ENCODE measurements at places on chromosomes 7 and 10.
A peak's percentile ranks its signal among the peaks of the same experiment; 100 is the strongest.

GRCh38 chr7:66143876-66144332, 29.3 kb downstream of the CRCP start:
- DNase-seq: no peak

DNA sequence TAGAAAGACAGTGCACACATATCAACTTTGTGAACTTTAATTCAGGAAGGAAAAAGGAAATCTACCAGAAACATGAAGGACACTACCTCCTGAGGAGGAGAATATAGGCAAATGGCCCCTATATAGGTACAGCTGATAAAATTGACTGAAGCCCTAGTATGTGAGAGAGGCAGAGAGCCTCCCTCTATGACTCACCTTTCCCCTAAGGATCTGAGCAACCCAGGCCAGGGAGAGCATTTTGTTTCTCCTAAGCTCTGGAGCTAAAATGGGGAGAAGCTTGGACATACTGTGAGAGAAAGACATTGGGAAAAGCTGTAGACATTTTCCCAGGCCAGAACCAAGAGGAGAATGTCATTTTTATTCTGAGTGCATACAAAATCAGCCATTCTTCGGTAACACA, 303.5 kb downstream of the AHR start:
- no peak for DNase-seq

- DNase-seq: no peak
These were observed 50.5 kb upstream of the TCF7L2 start for GRCh38 chr10:112899391-112900065.

- DNase-seq: peak; percentile 54
These were observed 10.5 kb upstream of the MTPAP start for GRCh38 chr10:30359373-30360206.

DNA sequence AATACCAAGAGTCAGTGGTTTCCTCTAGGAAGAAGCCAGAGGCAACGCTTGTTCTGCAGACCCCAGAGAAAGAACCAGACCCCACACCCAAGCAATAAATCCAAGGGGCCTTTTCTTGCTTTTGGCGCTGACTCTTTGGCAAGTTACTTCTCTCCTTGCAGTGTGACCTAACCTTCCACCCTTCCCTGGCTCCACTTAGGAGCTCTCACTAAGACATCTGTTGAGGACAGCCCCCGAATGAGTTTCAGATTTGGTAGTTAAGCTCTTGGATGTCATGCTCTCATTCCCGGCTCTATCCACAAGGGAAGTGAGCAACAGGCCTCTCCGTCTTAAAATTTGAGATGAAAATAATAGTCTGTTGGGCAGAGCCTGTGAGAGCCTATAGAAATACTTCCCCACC, 50.6 kb upstream of the FAM204A start:
- DNase-seq: no peak

- DNase-seq: no peak
These were observed 237.3 kb downstream of the CDK14 start for GRCh38 chr7:90833443-90833842.

DNA sequence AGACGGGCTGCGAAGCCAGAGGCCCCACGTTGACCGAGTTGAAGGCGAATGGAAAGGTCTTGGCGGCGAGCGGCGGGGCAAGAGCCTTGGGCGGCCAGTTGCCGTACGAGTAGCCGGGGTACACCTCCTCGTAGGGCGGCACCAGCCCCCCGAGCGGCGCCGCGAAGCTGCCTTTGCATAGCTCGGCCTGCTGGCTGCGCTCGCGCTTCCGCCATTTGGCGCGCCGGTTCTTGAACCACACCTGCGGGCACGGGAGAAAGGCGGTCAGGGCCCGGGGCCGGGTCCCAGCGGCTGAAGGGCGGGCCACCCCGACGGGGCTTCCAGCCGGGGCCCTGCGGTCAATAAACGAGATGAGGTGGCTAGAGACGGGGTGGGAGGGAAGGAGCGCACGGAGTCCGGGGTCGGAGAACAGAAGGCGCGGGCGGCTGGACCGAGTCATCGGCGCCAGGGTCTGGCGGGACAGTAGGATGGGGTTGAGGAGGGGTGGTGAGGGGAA, 4.8 kb downstream of the ELOVL3 start:
- peak; percentile 33 for DNase-seq

GRCh38 chr7:29987811-29988317, 1.7 kb downstream of the SCRN1 start:
- no peak for DNase-seq

DNA sequence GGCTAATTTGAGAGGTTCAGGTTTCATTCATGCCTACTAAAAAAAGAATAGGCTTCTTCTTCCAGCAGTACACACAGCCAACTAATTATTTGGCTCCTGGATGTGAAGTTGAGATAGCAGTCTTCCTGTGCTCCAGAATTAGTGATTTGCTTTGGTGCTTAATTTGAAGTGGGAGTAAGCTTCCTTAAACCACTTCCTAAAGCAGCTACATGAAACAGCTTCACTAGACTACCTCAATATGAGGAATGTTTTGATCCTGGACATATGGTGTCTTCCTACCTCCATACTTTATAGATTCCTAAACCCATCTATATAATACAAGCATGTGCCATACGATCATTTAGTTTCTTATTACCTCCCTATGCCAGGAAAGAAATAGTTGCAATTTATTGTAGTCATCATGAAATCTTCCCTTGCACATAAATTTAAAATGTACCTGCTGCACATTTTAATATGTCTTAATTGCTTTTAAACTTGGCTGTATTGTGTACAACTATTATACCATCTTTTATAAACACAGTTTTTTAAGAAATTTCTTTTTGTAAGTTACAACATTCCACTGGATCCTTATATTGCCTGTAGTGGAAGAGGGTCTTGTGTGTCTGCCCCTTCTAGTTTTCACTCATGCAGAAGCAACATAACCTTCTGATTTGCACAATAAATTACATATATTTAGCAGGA, 8.6 kb downstream of the VIM start:
- no peak for DNase-seq

DNA sequence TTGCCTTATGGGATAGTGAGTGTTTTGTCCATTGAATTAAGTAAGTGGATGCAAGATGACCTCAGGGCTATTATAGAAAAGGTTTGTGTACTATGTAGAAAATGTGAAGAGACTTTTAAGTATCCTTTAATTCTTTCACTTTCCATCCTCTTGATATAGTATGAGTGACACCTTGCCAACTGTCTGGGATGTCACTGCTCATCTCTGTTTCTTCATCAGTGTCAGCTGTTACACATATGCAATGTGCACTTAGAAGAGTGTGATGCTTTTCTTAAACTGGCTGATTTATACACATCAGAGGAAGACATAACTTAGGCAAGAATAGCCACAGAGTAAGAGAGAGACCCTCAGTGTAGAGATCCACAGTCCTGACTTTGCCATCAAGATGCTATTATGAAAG, 8.7 kb upstream of the ACTA2 start:
- no peak for DNase-seq

DNA sequence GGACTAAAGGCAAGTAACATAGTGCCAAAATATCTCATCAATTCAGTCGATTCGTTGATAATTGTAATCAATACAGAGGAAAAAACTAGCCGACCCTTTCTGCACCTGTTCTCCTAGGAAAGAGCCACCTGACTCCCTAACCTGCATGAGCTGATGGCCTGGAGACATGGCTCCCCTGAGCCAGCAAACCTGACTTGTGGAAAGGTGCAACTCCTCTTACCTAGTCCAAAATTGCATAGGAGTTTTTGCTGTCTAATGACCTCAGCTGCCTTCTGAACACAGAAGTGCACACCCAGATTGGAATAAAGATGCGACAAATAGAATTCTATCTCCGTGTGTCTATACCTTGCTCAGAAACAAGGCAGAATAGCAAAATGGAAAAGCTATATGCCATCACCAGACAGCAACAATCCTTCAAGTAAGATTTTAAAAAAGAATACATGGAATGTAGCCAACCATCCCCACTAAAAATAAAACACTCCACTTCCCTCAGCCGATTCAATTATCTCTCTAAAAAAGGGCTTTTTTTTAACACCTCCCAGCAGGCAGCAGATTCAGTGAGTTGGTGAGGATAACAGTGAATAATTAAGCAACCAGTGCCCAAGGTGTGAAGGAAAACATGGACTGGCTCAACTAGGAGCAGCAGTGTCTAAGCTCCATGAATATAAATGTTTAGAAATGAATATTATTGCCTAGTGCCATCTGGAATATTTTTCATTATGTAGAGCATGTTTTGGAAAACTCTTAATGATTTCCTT, 26.6 kb upstream of the LMTK2 start:
- no peak for DNase-seq

- DNase-seq: no peak
These were observed 55.9 kb downstream of the FAM241B start for GRCh38 chr10:69685802-69686585.

DNA sequence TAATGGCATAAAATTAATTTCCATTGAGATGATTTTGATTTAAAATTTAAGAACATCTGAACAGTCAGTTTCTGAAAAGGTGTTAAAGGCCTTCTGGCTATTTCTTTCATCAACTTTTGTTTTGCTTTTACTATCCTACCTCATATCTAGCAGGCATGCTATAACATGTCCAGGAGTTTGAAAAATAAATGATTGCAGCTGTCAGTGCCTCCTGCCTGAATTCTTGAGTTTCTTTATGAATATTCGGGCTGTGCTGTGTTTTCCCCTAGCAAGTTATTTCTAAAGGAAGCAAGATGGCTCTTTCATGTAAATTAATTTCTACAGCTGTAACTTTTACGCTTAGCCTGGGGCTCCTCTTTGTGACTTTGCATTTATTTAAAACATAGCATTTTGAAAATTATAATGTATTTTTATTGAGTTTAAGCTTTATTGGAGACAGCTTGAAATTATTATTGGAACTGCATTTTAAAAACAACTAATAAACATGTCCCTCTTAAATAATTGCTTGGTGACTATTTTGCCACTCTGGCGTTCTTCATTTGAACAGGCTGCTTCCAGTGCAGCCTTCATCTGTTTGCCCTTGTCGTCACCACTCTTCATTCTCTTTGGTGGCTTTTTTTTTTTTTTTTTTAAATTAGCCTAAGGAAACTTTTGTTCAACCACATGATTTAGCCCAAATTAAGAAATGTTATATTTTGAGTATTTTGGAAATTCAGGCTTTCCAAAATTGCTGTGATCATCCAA, 1083.4 kb upstream of the LRRN3 start:
- DNase-seq: no peak

DNA sequence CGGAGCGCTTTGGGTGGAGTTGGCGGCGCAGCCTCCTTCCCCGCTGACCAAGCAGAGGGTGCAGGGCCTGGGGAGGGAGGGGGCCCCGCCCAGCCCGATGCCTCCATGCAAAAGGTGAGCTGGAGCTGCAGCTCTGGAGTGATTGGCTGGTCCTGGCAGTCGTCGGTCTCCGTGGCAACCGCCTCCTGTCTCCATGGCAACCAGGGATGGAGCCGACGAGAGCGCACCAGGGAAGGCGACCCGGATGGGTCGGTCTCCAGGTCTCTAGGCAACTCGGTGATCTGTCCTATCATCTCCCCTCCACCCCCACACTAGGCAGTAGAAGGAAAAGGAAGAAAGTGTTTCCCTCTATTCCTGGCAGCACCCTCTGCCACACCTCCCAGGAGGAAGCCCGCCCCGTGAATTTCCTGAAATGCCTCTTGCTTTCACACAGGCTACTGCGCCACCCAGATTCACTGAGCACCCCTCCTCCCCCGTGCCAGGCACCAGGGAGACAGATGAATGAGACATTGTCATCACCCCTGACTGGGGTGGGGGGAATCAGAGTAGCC, 647 bp upstream of the NACAD start:
- peak; percentile 38 for DNase-seq

DNA sequence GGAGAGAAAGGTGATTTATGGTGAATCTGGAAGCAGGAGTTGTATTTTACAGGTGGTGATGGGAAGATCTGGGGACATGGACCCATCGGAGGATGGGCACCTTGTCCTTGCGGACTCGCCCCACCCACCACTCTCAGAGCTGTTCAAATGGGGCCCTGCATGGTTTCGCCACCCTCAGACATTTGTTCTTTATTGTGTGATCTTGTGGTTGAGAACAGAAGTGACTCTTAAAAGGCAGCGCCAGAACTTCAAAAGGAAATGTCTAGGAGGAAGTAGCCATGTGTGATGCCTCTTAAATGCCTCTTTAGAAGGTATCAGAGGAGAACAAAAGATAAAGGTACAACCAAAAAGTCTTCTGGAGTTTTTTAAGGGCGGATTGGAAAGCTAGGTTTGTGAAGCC, 205.7 kb downstream of the KIAA1217 start:
- DNase-seq: no peak

DNA sequence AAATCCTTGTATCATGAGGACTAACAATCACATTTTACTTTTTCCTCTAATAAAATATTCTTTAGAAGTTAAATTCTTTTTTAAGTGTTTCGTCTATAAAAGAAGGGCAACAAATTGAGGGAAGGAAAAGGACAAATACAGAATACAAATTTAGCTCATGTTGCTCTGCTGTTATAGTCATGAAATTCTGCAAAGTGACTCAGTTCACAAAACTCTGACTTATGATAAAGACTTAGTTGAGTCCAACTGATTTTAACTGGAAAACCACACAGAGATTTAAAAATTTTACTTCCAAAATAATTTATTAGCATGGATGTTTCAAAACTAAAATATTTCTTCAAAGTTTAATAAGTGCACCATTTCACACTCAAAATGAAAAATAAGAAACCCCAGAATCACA, 75.0 kb upstream of the GPR22 start:
- no peak for DNase-seq

DNA sequence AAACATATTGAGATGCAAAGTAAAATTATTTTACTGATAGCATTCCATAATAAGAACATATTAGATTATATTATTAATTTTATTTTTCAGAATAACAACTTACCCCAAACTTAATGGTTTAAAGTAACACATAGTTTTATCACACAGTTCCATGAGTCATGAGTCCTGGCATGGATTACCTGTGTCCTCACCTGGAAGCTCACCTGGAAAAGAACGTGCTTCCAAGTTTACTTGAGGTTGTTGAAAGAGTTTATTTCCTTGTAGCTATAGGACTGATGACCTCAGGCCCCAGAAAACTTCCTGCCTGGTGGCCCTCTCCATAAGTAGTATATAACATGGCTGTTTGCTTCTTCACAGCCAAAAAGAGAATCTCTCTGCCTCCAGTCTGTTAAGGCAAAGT, 254.6 kb downstream of the TFEC start:
- no peak for DNase-seq

- no peak for DNase-seq
These were observed 17.6 kb upstream of the TNPO3 start for GRCh38 chr7:129072479-129073011.

- peak; percentile 38 for DNase-seq
These were observed 1.7 kb downstream of the CCSER2 start for GRCh38 chr10:84329986-84330651.

Data from CD4-positive, alpha-beta T cell treated with Interleukin-6 at 100 ng/mL for 8 hours (primary cell).